ENCODE measurements at places on chromosomes 11 and 22.

DNA sequence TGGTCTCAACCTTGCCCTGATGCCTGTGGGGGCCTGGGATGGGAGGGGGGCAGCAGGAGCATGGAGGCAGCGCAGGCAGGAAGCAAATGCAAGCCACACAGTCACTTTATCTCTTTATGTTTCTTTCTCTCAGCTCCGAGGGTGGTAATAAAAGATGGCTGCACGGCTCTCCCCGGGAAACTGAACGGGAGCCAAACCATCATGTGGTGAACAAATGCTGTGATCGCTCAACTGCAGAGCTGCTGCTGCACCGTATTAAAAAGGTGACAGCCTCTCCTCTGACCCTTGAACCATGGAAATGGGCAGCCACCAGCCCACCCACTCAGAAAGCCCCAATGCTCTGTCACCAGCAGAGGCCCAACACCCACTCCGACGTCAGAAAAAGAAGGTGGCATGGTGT lies 110.0 kb downstream of the TIMP3 start:
- DNase-seq = no peak

- DNase-seq = no peak
Measured at GRCh38 chr11:10310301-10310841, 5.5 kb downstream of the ADM start.

DNA sequence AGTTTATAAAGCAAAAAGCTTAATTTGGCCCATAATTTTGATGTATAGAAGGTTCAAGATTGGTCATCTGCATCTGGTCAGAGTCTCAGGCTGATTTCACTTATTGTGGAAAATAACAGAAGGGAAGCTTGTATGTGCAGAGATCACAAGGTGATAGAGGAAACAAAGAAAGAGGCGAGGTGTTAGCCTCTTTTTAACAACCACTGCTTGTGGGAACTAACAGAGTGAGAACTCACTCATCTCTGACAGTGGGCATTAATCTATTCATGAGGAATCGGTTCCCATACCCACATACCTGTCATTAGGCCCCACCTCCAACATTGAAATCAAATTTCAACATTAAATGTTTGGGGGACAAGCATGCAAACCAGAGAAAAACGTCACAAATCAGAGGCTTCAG lies 250.3 kb downstream of the GRM5 start:
- DNase-seq = no peak

DNA sequence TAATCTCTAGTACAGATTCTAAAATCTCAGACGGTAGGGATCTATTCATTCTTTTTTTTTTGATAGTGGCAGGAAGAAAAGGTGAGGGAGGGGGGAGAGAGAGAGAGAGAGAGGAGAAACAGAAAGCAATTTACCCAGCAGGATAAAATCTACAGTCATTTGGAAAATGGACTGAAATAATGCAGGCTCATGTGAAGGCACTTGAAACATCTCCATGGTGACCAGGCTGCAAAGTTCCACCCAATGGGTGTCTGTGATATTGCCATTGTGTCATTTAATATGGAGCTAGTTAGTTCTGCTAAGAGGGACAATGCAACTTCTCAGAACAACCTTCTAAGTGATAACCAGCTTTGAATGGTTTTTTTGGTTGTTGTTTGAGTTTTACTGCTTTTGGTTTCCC lies 165.2 kb upstream of the RAG2 start:
- DNase-seq = no peak

- DNase-seq = no peak
Measured at GRCh38 chr22:50258361-50259292, 2.9 kb downstream of the MAPK12 start.

Data from MG63 (cell line).